ENCODE measurements at places on chromosomes 13 and 19. TPM values are rescaled to one million over a fixed set of nuclear protein-coding genes. Genes with fewer than 3 reads are reported as not detected.

GRCh38 chr13:100594731-100595130, 6.1 kb upstream of the GGACT start:
- DNase-seq: no peak

DNA sequence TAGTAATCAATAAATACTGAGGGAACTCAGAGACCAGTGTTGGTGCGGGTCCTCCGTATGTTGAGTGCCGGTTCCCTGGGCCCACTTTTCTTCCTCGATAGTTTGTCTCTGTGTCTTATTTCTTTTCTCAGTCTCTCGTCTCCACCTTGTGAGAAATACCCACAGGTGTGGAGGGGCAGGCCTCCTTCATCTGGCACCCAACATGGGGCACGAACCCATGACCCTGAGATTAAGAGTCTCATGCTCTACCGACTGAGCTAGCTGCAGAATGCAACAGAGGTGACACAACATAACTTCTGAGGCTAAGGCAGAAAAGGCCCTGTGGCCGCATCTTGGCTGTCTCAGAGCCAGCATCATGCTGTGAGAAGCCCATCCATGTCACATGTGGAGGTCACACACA, 5.3 kb upstream of the ZNF613 start:
- no peak for DNase-seq

GRCh38 chr13:20401531-20401930, 124.1 kb downstream of the CRYL1 start:
- no peak for DNase-seq

DNA sequence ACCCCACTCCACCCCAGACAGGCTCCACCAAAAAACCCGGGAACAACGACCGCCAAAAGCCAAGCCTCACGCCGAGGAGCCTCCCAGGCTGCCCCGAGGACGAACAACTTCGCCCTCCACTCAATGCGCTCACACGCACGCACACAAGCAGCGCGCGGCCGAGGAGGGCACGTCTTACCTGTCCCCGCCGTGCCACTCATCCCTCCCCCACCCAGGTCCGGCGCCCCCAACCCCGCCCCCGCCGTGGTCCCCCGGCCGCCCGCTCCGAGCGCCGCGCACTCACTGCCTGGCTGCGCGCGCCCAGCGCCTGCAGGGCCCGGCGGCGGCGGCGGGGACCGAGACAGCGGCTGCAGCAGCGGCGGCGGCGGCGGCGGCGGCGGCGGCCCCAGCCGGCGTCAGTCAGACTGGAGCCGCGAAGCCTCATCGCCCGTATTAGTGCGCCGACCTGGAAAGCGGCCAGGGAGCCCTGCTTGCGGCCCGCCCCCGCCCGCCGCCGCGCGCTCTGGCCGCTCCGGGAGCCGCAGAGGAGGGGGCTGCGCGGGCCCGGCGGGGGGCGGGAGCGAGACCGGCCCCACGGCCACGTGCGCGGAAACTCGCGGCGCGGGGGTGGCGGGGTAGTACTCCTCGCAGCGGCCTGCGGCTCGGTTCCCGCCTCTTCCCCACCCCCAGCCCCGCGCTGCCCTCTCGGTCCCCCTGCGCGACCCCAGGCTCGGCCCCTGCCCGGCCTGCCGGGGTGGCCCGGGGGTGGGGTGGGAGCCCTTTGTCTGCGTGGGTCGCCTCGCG, at the start of gene SMAD9:
Gene SMAD9, minus strand, starts transcription at position 406 of the 783 bp plus-strand sequence. CDS start 40,549 bp downstream, outside the sequence.
- DNase-seq: peak; percentile 40

- no peak for DNase-seq
Observed at GRCh38 chr13:48707405-48707804, 53.7 kb downstream of the CYSLTR2 start.

- no peak for DNase-seq
Observed at GRCh38 chr19:23983406-23983805, 68.7 kb downstream of the ZNF726 start.

DNA sequence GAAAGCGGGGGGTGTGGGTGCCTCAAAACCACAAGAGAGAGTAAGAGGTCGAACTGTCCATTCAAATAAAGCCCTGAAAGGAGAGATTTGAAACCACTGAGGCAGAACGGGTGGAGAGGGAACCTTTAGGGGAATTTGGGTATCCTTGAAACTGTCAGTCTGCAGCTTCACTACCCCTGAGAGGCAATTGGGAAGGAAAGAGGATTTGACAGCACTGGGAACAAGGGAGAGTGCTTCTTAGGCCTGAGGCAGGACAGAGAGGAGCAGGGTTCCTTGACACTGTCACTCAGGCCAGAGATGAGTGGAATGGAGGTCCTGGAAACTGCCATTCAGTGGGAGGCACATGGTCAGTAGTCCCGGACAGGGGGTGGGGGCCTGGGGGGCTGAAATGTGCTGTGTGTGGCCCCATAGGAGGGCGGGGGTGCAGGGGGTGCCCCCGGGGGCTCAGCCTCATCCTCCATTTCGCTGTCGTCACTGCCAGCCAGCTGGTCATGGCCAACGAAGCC, 5.0 kb downstream of the GFY start:
- no peak for DNase-seq

DNA sequence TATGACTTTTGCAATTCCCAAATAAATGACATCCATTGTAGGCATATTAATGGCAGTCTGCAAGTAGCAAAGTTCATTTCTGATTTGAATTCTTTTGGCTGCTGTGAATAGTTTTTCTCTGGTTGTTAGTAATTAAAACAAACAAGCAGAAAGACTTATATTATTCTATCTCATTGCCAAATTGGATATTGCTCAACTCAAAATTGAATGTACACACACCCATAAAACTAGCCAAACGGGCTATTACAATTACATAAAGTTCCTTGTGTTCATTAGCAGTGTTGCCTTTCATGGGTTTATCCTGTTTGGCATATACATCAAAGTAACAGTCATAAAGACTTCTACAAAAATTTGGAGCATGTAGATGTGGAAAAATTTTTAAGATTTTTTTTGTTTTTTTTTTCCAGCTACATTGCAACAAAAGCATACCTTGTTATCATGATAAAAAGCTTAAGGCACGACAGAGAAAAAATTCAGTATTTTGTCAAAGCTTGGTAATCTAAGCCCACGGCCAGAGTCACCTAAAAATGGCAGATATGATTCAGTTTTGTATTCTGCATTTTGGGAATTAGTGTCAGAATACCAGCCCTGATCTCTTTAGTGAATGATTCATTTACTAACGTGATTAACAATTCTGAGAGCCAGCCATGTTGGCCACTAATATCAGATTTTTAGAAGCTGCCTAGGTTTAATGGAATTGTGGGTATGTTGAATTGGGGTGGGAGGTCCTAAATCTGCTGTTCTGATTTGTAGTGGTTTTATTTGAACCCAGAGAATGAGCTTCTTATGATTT, 108.4 kb downstream of the KLF5 start:
- no peak for DNase-seq

- no peak for DNase-seq
Observed at GRCh38 chr19:10701955-10702525, 801 bp downstream of the QTRT1 start.

DNA sequence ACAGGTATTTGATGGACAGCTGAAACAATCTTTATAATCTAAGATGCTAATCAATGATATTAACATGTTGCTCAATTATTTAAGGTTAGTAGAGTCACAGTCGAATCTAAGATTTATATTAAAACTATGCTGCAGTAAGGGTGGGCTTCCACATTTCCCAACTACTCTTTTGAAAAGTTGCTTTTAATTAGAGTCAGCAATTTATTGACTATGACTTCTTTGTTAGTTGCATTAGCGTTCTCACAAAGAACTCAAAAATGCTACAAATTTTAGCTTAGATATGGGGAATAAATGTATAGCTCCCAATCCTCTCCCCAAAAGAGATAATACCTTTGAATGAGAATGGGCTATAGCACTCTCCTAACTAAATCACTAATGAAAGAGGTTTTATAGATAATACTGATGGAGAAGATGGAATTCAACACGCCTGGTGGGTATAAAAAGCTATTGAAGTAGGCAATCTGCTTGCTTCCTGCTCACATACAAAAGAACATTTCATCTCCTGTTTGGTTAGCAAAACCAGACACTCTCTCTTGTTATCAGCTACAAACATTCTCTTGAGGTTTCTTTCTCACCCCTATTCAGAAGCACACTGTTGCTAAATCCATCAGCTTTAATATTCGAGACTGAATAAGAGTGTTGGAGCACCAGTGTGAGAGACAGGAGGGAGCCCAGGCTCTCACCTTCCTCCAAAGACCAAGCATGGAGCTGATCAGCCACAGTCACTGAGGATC, 2.4 kb upstream of the FLT1 start:
- no peak for DNase-seq

DNA sequence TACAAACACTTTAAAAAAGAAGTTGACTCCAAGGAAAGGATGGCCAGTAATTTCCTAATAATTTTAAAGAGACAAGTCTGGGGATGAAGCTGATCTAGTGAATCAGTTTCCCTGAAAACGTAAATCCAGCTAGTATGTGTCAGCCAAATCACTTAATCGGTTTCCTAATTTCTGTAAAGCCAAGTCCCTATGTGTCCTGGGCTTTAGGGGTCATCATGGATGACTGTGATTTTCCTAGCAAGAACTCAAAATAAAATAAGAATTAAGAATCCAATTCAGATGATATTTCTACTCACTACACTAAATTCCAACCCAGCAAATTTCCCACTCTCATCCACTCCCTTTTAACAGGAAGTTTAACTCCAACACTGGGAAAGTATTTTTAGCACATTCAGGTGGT, 35.9 kb downstream of the ELF1 start:
- peak; percentile 13 for DNase-seq

DNA sequence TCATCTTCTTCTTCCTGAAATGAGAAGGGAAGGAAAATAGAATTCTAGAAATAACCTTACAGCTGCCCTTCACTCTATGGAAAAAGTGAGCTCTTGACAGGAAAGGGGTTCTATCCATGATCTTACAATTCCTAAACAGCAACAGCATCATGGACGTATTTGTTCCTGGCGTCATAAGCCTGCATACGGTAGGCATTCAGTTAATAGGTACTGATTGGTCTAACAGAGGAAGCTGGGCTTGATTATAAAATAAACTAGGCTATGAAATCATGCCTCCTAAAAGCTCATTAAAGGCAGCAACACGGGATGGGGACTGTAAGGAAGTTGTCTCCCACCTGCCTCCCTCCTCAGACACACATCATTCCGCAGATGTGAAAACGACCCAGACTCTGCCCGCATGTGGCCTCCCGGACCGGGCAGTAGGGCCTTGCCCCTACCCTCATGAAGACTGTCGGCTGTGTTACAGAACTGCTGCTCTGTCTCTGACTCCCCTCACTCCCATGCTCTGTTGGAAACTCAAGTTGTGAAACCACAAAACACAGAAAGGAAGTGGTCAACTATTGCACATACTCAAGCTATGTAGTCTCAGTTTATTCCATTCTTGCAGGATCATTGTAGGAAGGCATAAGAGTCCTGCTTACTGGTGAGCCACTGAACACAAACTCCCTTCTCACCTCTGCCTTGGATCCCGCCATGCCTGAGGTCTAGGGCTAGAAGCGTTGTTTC, 129.8 kb downstream of the DLEU7 start:
- DNase-seq: peak; percentile 65

GRCh38 chr19:12994701-12995595, at the start of gene NFIX:
Gene NFIX (plus strand): TSS chr19:12995475. CDS start chr19:12995838, 363 bp downstream.
- DNase-seq: no peak

- no peak for DNase-seq
Observed at GRCh38 chr13:76131551-76131950, 495.4 kb downstream of the LMO7 start.

- no peak for DNase-seq
Observed at GRCh38 chr13:45781553-45782326, 69.8 kb downstream of the SIAH3 start.

DNA sequence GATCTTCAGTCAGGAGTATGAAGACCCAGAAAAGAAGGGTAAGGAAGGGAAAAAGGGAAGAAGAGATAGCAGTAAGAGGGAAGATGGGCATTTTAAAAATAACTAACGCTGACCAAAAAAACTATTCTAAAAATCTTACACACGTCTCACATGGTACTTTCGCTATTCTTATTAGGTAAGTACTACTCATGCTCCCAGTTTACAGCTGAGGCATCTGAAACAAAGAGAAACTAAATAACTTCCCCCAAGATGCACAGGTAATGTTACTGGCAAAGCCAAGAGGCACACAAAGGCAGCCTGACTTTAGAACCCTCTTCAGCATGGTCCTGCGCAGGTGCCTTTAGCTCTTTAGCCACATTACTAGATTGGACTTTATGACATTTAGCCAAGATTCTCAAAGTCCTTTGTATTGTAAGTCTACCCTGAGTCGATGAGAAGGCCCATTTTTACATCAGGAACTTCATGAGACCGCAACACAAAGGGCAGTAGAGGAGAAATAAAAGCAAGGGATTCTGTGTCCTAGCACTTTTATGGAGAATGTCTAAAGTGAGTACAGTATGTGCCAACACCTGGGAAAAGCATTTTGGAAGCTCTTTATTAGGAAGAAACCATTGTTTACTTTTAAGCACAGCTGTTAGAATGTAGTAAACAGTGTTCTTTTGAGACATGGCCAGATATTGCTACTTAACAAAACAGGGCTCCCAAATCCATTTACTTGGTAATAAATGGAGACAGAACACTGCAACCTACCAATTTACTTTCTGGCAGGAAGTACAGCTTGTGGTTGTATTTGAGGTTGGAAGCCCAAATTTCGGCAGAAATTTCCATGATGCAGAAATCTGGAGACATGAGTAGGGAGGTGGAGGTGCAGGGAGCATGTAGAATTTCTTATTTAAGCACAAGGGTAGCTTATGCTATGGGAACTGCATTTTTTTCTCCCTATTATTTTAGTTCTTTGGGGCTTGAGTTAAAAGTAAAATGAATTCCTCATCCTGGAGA, 250.7 kb downstream of the KCTD12 start:
- DNase-seq: no peak

DNA sequence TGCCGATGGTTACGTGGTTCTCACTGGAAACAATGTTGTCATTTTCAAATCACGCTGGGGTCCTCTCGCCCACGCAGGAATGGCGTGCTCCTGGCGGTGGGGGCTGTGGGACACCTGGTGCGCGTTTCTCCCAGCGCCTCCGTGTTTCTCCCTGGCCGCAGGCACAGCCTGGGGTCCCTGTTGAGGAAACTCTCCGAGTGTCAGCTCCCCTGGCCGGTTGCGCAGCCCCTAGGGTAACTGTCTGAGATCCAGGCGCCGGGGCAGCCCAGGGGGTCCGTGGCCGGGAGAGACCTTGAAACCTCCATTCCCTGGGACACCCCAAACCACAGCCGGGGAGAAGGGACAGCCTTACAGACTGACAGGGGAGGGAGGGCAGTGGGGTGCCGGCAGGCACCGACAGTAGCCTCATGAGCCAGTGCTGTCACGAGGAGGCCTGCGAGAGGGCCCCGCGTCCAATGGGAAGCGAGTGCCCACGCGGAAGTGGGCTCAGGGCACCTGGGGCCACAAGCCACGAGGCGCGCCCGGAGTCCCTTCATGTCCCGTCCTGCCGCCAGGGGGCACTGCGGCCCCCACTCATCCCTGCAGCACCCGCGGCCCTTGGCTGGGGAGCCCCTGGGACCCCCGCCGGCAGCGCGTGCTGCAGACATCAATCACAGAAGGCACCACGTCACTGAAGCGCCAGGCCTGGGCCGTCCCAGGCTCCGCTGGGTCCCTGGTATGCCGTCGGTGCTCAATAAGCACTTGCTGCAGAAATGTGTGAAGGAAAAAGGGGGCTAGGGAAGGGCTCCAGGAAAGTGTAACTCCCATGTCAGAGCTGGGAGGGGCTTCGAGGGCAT, 9.5 kb downstream of the ADAMTSL5 start:
- no peak for DNase-seq

CGB5 gene
- 3.4 TPM for total RNA-seq

ZNF71 gene
- 16.2 TPM for total RNA-seq

ZNF20 gene
- total RNA-seq: 11.4 TPM

IGFL2 gene
- not detected for total RNA-seq

NBEA gene
- 2.5 TPM for total RNA-seq

ZNF561 gene
- total RNA-seq: 31.4 TPM

BST2 gene
- total RNA-seq: 0.29 TPM
